ENCODE measurements at places on chromosomes 2 and 18.

DNA sequence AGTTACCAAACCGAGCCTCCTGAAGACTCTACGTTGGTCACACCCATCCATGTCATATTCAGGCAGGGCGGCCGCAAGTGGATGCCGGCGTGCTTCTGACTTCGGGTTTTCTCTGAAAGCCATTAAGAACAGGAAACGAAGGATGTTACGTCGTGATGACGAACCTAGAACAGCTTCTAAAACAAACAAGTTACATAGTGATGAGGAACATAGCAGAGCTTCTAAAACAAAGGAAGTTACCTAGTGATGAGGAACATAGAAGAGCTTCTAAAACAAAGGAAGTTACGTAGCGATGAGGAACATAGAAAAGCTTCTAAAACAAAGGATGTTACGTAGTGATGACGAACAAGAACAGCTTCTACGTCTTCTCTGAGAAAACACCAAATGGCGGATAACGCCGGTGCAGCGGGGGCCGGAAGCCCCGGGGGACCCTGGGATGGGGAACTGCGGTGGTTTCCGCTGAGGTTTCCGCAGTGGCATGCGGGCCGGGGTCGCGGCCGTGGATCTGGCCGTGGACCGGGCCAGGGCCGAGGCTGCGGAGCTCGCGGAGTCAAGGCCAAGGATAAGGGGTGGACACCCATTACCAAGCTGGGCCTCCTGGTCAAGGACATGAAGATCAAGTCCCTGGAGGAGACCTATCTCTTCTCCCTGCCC, 141.1 kb downstream of the SOCS6 start:
- DNase-seq: no peak

DNA sequence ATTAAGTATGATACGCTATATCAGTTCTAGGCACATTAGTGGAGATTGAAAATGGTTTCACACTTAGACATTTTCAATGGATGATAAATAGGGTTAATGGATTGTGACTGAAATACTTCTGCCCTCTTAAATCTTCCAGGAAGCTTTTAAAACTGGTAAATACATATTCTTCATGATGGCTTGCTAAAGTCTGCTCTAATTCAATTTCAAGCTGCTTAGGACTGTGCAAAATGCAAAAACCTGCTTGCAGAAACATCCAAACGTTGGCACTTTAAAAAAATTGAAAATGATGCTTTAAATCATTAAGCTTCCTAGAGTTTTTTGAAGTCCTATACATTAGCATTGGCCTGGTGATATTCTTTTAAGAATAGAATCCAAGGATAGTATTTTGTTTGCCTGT, 214.8 kb upstream of the FSHR start:
- DNase-seq: no peak

DNA sequence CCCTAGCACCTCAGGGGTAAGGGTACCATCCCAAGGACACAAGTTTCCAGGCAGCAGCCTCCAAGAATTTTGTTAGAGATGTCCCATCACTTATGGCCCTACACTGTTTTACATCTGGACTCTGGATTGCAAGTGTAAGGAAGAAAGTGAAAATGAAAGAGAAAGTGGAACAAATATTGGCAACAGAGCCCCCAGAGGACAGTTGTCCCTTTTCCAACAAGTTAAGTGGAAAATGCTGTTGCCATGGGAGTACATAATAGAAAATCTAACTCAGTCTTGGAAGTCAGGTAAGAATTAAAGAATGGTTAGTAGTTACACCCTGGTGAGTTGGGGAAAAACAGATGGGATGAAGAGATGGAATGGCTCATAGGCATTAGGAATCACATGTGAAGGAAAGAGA, 50.6 kb downstream of the TTC21B start:
- no peak for DNase-seq

- no peak for DNase-seq
Observed at GRCh38 chr2:217736776-217737550, 265.8 kb downstream of the TNS1 start.

DNA sequence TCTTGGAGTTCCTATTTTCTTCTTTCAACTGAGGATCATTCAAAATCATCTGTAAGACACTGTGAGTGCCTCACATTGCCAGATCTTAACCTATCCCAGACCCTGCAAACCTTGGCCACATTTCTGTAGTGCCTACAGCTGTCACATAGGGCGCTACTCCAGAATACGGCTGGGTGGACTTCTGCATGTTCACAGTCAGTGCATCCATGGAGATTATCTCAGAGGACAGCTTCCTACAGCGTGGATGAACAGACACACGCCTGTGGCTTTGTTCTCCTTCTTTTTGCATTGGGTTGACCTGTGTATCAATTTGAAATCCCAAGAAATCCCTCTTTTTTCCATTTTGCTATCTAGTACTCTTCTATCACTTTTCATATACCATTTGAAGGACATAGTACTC, 1.9 kb upstream of the KLHL29 start:
- no peak for DNase-seq

DNA sequence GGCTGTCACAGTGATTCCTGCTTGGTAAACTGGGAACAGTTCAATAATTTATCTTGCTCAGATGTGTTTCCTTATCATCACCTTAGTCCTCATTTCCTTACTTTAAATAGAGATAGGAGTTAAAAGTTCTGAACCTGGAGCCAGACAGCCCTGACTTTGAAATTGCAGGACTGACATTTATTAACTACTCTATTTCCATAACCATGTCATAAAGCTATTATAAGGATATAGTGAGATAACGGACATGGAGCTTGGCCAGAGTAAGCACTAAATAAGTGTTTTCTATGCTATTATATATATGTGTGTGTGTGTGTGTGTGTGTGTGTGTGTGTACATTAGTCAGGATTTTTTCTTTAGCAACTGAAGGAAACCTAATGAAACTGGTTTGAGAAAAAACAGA, 13.1 kb downstream of the NT5DC4 start:
- DNase-seq: no peak

GRCh38 chr2:15919716-15920434, 20.5 kb upstream of the MYCN start:
- no peak for DNase-seq

GRCh38 chr18:37162551-37162950, 333.6 kb downstream of the KIAA1328 start:
- DNase-seq: no peak
